ENCODE measurements at places on chromosomes 11 and 22. TPM values are rescaled to one million over a fixed set of nuclear protein-coding genes. Genes with fewer than 3 reads are reported as not detected.

MYEOV gene
- not detected for total RNA-seq

GRCh38 chr22:50138988-50139387 is 31.5 kb upstream of the PANX2 start:
- no peaks in the 10 kb centered on the region for H3K27me3 ChIP-seq
- H3K4me3 ChIP-seq, result no peak overlapping the region
- H3K4me1 ChIP-seq, result peaks cover 7% of the 10 kb centered on the region
- no peak for DNase-seq

GRCh38 chr11:127182586-127183203 is 182.1 kb upstream of the KIRREL3 start:
- no peak overlapping the region for H3K27ac ChIP-seq
- no peak overlapping the region for H3K4me3 ChIP-seq
- no peaks in the 10 kb centered on the region for H3K36me3 ChIP-seq

DNA sequence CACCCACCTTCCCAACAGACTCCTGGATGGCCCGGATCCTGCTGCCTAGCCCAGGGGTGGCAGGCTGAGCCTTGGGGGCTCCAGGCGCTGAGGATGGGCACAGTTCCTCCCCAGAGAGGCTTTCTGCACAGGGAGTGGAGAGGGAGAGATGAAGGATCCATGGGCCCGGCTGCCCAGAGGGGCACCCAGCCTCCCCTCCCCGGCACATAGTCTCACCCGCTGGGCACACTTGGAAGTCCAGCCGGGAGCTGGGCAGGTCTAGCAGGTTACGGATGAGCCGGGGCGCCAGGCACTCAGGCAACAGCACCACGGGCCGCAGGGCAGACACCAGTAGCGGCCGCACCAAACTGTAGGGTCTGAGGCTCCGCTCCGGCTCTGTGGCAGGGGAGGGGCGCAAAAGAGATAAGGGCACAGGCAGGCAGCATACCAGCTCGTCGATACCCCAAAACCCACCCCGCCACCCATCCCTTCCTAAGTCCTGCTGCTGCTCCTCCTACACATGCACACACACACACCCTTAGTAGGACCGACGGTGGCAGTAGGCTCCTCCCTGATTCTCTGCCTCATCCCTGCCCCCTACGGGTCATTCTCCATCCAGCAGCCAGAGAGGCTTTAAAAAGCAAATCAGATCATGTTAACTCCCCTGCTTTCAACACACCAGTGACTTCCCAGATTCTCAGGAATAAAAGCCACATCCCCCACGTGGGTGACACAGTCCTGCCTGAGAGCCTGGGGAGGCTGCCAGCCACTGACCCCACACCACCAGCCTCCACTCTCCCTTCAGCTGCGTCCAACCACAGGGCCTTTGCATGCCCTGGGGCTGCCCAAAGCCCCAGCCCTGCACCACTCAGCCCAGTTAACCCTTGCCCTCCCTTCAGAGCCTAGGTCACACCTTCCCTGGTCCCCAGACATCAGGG is 6.5 kb upstream of the MFNG start:
- no peaks in the 10 kb centered on the region for H3K27me3 ChIP-seq
- H3K36me3 ChIP-seq, result no peaks in the 10 kb centered on the region
- peak; percentile 91 for DNase-seq
- H3K4me1 ChIP-seq, result peaks cover 4% of the 10 kb centered on the region
- no peak overlapping the region for H3K4me3 ChIP-seq
- no peak overlapping the region for H3K27ac ChIP-seq

GRCh38 chr11:88231894-88232482 is 56.7 kb upstream of the RAB38 start:
- no peaks in the 10 kb centered on the region for H3K36me3 ChIP-seq
- peak; percentile 65 for DNase-seq
- no peaks in the 10 kb centered on the region for H3K27me3 ChIP-seq
- H3K27ac ChIP-seq, result no peak overlapping the region

DNA sequence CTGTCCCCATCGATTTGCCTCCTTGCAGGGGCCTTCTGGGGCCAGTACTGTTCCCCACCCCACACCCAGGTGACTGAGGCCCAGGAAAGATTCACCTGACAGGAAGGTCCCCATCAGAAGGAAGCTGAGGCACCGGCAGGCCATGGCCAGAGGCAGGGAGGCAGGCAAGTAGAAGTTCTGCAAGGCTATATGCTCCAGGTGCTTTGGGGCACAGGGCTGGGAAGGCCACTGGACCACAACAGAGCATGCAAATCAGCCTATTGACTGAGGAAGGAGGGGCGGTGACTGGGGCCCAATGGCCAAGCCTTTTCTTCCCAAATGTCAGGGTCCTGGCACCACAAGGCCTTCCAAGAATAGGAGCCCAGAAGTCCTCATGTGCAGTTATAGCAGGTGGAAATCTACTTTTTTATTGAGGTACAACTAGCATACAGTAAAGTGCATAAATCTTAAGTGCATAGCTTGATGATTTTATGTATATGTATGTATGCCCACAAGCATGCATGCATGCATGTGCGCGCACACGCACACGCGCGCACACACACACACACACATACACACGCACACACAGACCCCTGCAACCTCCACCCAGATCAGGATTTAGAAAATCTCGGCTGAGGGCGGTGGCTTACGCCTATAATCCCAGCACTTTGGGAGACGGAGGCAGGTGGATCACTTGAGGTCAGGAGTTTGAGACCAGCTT is at the start of gene VPREB3:
VPREB3 (minus strand) TSS at position 206 of the 700 bp plus-strand sequence; CDS start at position 144, 62 bp downstream.
- H3K4me3 ChIP-seq, result no peak within 1 kb of the TSS
- no peak within 1 kb of the TSS for H3K27ac ChIP-seq
- H3K27me3 ChIP-seq, result no peaks in the 10 kb centered on the region
- DNase-seq, result no peak

DNA sequence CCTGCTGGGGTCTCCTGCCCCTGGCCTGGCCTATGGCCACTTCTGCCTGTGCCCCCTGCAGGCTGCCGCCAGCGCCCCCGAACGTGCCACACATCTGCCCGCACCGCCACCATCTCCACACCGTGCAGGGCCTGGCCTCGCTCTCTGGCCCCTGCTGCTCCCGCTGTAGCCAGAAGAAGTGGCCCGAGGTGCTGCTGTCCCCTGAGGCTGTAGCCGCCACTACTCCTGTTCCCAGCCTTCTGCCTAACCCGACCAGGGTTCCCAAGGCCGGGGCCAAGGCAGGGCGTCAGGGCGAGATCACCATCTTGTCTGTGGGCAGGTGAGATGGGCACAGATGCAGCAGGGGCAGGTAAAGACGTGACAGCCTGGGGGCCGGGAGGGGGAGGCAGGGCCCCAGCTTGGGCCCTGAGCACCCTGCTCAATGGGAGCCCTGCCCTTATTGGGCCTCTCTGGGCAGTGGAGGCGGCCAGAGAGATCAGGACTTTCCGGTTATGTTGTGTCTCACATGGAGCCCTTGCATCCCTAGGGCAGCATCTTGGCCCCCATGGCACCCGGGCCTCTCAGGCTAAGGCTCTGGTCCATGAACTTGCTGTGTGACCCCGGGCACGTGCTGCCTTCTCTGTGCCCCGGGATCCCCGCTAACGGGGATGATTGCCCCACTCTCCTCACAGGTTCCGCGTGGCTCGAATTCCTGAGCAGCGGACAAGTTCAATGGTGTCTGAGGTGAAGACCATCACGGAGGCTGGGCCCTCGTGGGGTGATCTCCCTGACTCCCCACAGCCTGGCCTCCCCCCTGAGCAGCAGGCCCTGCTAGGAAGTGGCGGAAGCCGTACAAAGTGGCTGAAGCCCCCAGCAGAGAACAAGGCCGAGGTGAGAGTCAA is 18.5 kb downstream of the RELT start:
- no peaks in the 10 kb centered on the region for H3K36me3 ChIP-seq
- H3K27me3 ChIP-seq, result no peaks in the 10 kb centered on the region
- H3K27ac ChIP-seq, result no peak overlapping the region
- DNase-seq, result peak; percentile 39
- H3K4me3 ChIP-seq, result no peak overlapping the region

DNA sequence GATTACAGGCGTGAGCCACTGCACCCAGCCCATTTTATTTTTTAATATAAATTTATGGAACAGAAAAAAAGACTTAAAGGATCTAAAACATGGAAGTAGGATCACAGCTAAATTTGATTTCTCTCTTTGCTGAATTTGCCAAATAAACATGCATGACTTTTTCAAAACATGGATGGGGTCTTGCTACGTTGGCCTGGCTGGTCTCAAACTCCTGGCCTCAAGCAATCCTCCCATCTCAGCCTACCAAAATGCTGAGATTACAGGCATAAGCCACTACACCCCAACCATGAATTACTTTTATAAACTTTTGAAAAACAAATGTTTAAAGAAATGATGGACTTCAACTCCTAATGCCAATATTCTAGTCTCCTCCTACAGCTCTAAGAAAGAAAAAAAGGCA is 61.2 kb downstream of the PHF21A start:
- DNase-seq, result no peak
- H3K4me3 ChIP-seq, result no peak overlapping the region
- no peak overlapping the region for H3K27ac ChIP-seq
- H3K4me1 ChIP-seq, result peaks cover 18% of the 10 kb centered on the region
- no peaks in the 10 kb centered on the region for H3K27me3 ChIP-seq

ART5 gene
- 9.1 TPM for total RNA-seq

DNA sequence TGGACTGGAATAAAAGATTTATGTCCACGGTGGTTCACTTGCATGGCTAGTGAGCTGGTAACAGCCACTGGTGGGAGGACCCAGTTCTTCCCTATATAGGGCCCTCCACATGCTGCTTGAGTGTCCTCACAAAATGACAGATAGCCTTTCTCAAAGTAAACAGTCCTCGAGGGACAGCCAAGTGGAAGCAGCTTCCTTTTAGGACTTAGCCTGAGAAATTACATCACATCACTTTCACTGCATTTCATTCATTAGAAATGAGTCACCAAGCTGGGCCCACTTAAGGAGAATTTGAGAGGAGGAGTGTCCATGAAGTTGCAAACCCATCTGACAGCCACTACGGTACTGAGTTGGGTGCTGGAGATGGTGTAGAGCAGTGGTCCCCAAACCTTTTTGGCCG is 7.0 kb downstream of the ISX start:
- H3K4me3 ChIP-seq, result no peak overlapping the region
- no peaks in the 10 kb centered on the region for H3K27me3 ChIP-seq
- H3K27ac ChIP-seq, result no peak overlapping the region

LAYN gene
- total RNA-seq, result 0.72 TPM

PRAME gene
- total RNA-seq, result not detected

- no peak for DNase-seq
- no peak overlapping the region for H3K4me3 ChIP-seq
- no peaks in the 10 kb centered on the region for H3K27me3 ChIP-seq
These were observed 12.1 kb downstream of the ELP4 start for GRCh38 chr11:31521497-31522150.

GRCh38 chr22:38755155-38755910 is 465 bp downstream of the SUN2 start:
- H3K4me1 ChIP-seq, result peaks cover 15% of the 10 kb centered on the region
- H3K4me3 ChIP-seq, result peak overlapping the region; percentile 82
- H3K27ac ChIP-seq, result peak overlapping the region; percentile 87
- H3K36me3 ChIP-seq, result peaks cover 13% of the 10 kb centered on the region

DNA sequence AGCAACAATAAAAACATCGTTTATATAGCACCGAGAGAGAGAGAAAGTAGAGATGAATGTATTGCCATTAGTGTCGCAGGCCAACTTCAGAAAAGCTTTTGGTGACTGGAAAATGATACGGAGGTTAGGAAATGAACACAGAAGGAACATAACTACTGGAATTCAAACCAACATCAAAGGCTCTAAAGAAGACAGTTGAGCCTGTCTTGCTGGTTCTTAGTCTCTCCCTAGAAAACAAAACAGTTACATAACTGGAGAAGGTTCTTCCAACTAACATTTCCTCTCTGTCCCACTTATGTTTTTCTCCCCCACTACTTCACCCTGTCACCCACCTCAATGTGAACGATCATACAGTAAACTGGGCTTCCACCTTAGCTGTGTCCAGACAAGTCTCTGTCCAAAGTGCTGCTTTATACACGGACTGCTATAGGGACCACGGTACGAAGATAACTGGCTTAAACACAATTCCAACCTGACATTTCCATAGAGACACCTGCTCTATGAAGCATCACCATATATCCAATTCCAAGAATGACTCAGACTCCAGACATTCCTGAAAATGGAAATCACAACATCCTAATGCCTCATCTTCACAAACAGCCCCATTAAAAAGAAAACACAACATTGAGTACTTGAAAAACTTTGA is 85.2 kb upstream of the ARHGAP32 start:
- H3K36me3 ChIP-seq, result no peaks in the 10 kb centered on the region
- peaks cover 9% of the 10 kb centered on the region for H3K27me3 ChIP-seq
- H3K4me1 ChIP-seq, result peaks cover 2% of the 10 kb centered on the region
- no peak for DNase-seq

GRCh38 chr11:73245461-73245860 is 26.7 kb upstream of the P2RY6 start:
- no peaks in the 10 kb centered on the region for H3K36me3 ChIP-seq
- H3K27me3 ChIP-seq, result no peaks in the 10 kb centered on the region
- H3K4me3 ChIP-seq, result no peak overlapping the region
- peak; percentile 33 for DNase-seq

- H3K27ac ChIP-seq, result peak overlapping the region; percentile 7
- no peaks in the 10 kb centered on the region for H3K36me3 ChIP-seq
- DNase-seq, result peak; percentile 25
These were observed 52.9 kb upstream of the RTL6 start for GRCh38 chr22:44550711-44551491.

GRCh38 chr11:117993988-117994745 is 8.0 kb downstream of the IL10RA start:
- H3K4me3 ChIP-seq, result no peak overlapping the region
- no peaks in the 10 kb centered on the region for H3K4me1 ChIP-seq
- no peaks in the 10 kb centered on the region for H3K27me3 ChIP-seq
- H3K27ac ChIP-seq, result no peak overlapping the region

DLG2 gene
- 8.4 TPM for total RNA-seq

DNA sequence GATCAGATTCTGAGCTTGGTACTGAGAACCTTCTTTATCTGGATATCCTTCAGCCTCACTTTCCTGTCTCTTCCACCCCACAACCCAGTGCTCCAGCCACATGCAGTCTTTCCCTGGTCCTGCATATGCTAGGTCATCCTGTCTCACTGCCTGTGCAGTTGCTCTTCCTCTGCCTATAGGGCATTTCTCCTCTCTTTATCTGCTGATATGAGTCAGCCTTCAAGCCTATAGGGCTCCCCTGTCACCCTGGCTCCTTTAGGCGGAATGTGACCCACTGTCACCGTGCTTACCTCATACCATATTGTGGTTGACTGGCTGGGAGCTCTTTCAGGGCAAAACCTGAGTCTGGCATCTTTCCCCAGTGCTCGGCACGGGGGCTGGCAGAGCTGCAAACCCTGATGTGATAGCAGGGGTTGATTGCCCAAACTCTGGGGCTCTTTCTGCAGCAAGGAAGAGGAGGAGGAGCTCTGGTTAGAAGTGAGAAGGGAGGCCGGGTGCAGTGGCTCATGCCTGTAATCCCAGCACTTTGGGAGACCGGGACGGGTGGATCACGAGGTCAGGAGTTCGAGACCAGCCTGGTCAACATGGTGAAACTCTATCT is 26.3 kb downstream of the MEI1 start:
- no peak for DNase-seq
- H3K36me3 ChIP-seq, result no peaks in the 10 kb centered on the region

DNA sequence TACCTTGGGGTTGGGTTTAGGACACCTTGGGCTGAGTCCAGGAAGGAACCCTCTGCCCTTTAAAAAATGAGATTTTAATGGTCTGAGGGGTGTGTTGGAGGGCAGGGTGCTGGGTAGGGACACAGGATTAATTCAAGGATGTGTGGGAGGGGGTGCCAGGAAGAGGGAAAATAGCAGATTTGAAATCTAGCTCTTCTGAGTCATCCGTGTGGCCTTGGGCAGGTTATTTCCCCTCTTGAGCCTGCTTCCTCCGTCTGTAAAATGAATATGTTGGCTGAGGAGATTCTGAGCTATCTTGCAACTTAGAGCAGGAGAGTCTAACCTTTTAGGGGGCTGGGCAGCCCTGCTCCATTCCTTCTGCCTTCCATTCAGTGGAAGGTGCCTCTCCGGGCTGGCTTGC is 3.0 kb downstream of the TSPAN18 start:
- H3K4me3 ChIP-seq, result no peak overlapping the region
- no peak for DNase-seq
- H3K27me3 ChIP-seq, result no peaks in the 10 kb centered on the region
- H3K4me1 ChIP-seq, result no peaks in the 10 kb centered on the region
